MG63 (cell line): ENCODE measurements at places on chromosomes 13 and 19.

DNA sequence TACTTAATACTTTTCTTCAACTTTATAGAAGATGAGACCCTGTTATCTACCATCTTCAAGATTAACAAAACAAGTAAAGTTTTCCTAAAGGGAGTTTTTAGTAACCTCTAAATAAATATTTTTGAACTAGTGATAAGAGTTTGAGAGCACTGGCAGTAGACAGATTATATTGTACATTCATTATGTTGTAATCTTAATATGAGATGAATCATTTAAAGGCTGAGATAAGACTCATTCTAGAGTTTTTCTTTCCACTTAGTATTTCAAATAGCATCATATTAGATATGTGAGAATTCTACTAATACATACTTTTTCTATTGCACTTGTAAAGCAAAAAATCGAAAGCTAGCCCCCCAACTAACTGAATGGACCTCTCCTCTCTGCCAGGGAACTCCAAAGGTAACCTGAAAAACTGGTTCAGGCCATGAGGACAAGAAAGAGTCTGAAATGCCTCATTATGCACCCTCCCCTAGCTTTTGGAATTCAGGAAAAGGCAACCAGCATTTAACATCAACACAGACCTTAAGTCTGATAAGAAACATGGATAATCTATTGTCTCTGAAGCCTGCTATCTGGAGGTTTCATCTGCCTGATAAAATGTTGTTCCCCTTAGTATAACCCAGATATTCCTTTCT lies 875.4 kb upstream of the SLC10A2 start:
- no peak for DNase-seq

DNA sequence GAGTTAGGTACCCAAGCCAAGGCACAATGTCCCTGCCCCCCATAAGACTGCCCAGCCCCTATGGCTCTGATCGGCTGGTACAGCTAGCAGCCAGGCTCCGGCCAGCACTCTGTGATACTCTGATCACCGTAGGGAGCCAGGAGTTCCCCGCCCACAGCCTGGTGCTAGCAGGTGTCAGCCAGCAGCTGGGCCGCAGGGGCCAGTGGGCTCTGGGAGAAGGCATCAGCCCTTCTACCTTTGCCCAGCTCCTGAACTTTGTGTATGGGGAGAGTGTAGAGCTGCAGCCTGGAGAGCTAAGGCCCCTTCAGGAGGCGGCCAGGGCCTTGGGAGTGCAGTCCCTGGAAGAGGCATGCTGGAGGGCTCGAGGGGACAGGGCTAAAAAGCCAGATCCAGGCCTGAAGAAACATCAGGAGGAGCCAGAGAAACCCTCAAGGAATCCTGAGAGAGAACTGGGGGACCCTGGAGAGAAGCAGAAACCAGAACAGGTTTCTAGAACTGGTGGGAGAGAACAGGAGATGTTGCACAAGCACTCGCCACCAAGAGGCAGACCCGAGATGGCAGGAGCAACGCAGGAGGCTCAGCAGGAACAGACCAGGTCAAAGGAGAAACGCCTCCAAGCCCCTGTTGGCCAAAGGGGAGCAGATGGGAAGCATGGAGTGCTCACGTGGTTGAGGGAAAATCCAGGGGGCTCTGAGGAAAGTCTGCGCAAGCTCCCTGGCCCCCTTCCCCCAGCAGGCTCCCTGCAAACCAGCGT lies 3.0 kb upstream of the KMT2B start:
- DNase-seq: no peak

DNA sequence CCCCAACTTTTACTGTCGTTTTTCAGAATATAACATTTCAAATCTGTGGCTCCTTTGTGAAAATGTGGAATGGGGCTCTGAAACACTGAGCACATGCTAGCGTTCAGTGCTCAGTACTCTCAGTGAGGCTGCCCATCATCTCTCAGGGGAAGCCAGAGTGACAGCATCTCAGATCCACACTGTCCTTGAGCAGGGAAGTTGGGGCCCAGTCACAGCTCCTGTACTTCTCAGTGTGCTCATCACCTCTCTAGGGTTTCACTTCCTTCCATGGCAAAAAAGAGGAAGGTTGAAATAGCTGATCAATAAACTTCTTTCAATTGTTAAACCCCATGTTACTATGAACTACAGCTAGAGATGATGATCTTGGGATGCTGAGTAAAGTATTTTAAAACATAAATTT lies 565.9 kb upstream of the SPRY2 start:
- DNase-seq: no peak

DNA sequence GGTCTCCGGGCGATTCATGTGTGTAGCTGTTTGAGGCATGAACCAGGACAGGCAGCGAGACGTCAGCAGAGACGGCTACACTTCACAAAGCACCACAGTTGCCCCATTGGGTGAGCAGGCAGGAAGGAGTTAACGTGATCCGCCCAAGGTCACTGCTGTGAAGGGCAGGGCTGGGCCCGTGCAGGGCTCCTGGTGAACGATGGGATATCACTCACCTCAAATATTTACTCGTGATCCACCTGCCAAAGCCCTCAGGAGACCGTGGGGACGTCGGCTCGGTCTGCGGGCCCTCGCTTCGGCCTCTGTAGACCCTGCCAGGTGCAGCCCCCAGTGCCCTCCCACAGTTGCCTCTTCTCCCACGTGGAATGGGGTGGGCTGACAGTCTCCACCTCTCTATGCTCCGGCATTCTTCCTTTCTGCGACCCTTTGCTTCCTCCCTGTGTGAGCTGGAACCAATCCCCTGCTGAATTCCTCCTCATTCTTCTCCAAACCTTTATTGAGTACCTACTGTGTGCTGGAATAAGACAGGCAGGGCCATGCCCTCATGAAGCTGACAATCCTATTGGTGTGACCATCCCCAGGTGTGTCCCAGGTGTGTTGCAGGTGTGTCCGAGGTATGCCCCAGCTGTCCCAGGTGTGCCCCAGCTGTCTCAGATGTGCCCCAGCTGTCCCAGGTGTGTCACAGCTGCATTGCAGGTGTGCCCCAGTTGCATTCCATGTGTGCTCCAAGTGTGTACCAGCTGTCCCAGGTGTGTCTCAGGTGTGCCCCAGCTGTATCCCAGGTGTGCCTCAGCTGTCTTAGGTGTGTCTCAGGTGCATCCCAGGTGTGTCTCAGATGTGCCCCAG lies 2.0 kb upstream of the GRK1 start:
- DNase-seq: no peak

GRCh38 chr19:15200553-15201364 lies at the start of gene NOTCH3:
NOTCH3 (minus strand) TSS chr19:15200995; CDS start chr19:15200905, 90 bp downstream.
- no peak for DNase-seq

GRCh38 chr13:84653915-84654534 lies 771.8 kb upstream of the SLITRK1 start:
- DNase-seq: no peak

GRCh38 chr19:576768-577438 lies 4.5 kb downstream of the BSG start:
- no peak for DNase-seq

DNA sequence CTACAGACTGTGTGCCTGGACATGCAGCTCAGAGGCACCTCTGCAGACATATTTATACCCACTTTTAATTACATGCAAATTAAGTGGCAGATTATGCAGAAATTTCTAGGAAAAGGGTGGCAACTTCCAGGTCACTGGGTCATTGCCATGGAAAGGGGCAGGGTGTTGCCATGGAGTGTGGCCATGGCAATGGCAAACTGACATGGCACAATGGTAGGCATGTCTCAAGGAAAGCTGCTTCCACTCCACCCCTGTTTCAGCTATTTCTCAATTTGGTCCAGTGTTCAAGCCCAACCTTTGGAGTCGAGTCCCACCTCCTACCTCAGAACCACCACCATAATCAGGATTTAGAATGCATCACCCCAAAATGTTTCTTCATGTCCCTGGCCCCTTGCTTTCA lies 170.7 kb upstream of the TSHZ3 start:
- no peak for DNase-seq

GRCh38 chr13:80341756-80342370 lies 937 bp upstream of the SPRY2 start:
- DNase-seq: peak; percentile 15

GRCh38 chr13:23883255-23883654 lies 5.9 kb downstream of the MIPEP start:
- DNase-seq: no peak

- no peak for DNase-seq
Observed at GRCh38 chr19:3289971-3290569, 65.6 kb downstream of the CELF5 start.

DNA sequence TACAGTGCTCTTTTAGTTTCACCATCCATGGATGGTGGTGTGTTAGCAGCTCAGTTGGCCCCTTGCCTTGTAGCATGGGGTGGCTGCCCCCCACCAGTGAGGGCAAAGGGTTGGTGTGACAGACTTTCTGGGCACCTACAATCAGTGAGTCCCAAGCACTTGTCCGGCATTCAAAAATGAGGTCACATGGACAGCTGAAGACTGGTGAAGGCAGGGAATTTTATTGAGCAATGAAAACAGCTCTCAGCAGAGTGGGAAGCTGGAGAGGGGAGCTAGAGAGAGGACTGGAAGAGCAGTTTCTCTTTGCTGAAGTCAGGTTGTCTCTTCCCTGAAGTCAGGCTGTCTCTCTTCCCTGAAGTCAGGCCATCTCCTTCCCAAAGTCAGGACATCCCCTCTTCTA lies 1053.2 kb downstream of the SLITRK1 start:
- no peak for DNase-seq

GRCh38 chr13:20129076-20129475 lies 31.8 kb downstream of the GJA3 start:
- no peak for DNase-seq
